Fibroblast of the conjunctiva (primary cell): ENCODE measurements at places on chromosomes 6 and 20.

DNA sequence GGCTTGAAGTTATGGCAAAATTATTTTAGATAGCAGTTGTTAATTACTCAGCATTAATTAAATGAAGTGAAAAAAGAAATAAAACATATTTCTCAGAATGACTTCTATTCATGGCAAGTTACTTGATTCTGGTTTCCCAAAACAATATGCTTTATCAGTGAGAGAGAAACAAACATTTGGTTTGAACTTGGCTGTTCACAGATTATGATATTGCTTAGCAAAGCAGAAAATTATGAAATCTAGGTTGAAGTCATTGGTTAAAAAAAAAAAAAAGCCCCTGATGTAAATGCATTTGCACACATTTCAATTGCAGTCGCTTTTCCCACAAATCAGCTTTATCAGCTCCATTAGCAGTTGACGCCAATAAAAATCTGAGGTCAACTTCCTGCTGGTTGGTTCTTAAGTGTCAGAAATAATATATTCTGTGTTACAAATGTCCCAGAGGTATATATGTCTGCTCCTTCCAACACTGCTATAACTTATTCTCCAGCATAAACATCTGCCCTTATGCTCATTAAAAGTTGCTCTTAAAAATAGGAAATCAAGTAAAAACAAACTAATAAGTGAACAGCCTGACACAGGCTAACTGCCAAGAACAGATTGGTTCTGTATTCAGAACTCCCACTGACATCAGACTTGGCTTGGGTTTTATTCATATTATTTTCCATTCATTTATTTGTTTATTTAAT, 275.4 kb downstream of the PHF3 start:
- DNase-seq: no peak

DNA sequence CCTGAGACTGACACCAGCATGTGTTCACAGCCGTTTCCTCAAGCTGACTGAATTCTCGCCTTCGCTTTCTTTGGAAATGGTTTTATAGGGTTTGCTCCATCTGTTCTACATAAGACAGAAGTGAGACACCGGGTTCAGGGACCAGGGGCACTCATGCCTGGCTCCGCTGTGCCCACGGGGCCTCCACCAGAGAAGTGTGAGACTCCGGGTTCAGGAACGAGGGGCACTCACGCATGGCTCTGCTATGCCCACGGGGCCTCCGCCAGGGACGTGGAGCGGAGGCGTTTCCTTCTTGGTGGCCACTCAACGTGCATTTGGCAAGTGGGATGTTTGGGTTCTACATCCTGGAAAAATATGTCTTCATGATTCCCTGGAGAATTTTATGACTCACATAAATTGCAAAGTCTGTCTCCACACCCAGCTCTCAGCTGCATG, 106.6 kb downstream of the RNASET2 start:
- DNase-seq: peak; percentile 2

- DNase-seq: peak; percentile 51
Observed at GRCh38 chr6:46184114-46184513, 13.3 kb upstream of the ENPP5 start.

GRCh38 chr6:145384503-145384902, 350.8 kb downstream of the EPM2A start:
- DNase-seq: no peak

GRCh38 chr6:14228571-14228970, 111.0 kb downstream of the CD83 start:
- DNase-seq: no peak

- DNase-seq: no peak
Observed at GRCh38 chr6:99384507-99384906, 9.5 kb downstream of the COQ3 start.

DNA sequence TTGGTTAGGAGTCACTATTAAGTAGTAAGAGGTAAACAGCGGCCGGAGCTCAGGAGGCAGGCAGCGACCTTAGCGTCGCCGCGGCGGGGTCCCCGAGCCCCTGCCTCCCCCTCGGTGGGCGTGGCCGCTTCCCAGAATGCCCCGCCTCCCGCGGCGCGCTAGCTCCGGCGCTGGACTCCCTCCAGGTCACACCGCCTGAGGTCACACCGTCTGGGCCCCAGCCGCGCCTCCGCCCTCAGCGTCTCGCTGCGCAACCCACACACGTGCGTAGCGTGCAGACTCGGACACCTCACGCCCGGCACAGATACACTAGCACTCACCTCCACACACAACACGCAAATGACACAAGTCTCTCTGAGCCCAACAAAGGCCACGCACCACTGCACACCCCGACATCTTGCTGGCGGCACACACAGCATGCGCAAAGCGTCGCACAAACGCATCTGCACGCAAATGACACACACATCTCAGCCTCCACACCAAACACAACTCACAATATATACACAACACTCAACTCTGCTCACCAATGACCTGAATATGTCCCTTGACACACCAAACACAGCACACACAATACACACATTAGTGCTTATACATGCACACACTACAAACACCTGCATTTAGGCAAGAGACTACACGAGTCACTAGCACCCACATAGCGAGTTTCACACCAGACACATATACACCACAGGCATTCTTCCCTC, 17.6 kb upstream of the CDKN1A start:
- no peak for DNase-seq

DNA sequence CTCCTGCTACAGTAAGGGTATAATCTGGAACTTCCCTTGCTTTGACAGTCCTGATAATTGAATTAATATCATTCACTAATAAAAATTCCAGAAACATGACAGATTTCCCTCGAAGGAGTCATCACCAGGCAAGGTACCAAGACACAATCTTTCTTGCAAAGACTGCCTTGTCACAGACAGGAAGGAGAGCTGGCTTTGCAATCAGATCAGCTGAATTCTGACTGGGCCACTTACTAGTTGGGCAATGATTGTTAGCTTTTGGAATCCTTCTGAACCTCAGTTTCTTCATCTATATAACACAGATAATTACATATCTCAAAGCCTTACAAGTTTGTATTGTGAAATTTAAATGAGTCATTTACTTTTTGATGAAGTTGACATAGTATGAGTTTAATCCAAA, 344.2 kb downstream of the RFPL4B start:
- DNase-seq: peak; percentile 31
